ENCODE measurements at places on chromosomes 1 and 21.

DNA sequence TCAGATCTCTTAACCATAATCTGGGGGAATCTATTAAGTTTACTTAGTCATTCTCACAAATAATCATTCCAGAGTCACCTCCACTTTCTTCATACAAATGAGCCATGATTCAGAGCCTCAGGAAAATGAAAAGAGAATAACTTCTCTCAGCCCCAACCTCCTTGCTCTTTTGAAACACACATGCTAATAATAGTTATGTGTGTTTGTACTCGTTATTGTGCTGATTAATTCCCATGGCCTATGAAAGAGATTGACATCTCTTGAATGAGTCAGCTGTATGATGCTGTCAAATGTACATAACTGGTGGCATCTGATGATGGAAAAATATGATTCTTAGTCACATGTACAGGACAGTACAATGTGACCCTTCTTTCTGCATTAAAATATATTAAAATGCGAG, 41.5 kb downstream of the DTL start:
- no peak for DNase-seq

GRCh38 chr1:57620605-57621004, 196.7 kb upstream of the DAB1 start:
- DNase-seq: no peak

GRCh38 chr1:19654386-19654785, 10.3 kb downstream of the NBL1 start:
- no peak for DNase-seq

DNA sequence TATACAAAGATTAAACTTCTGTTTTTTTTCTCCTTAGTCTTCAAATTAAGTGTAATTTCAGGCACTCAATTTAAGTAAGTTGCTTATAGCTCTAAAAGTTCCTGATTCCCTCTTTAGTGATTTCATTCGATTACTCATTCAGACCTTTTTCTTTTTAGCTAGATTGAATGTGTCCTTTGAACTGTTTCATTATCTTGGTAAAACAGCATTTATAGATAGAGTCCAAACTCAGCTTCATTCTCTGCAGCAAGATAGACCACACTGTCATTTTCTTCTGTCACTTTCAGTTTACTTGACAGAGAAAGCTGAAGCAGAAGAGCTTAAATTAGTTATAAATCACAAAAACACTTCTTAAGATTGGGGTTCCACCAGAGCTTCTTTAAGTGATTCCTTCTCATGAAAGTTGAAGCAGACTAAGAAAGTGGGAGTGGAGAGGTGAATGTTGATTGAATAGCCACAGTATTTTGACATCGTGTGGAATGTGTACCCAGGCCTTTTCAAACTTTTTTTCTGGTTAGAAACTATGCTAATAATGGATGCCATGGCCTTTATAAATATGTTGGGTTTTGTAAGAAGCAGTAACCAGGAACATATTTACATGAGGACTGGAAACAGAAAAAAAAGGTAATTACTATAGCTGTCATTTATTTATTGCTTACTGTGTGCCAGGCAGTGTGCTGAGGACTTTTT, 52.2 kb downstream of the ZBTB40 start:
- DNase-seq: no peak

DNA sequence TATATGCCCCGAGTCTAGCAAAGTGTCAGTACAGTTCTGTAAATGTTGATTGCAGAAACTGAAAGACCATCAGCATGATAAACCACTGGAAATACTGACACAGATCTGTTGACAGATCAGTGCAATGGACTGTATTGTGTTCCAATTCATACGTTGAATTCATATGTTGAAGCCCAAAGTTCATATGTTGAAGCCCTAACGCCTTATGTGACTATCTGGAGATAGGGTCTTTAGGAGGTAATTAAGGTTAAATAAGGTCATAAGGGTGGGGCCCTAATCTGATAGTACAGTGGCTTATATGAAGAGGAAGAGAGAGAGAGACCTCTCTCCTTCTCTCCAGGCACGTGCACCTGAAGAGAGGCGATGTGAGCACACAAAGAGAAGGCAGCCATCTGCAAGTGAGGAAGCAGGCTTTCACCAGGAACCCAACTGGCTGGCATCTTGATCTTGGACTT, 144.7 kb downstream of the MRPL39 start:
- no peak for DNase-seq

DNA sequence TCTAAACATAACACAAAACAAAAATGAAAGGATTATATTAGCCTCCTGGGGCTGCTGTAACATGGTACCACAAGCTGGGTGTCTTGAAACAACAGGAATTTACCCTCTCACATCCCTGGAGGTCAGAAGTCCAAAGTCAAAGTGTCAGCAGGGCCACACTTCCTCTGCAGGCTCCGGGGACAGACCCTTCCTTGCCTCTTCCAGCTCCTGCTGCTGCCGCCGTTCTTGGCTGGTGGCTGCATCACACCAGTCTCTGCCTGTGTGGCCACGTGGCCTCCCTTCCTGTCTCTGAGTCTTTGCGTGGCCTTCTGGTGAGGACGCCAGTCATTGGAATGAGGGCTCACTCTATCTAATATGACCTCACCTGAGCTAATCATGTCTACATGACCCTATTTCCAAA, 8.2 kb downstream of the SLC37A1 start:
- peak; percentile 68 for DNase-seq

- DNase-seq: no peak
These were observed 174.9 kb downstream of the PIGK start for GRCh38 chr1:77044133-77044849.

DNA sequence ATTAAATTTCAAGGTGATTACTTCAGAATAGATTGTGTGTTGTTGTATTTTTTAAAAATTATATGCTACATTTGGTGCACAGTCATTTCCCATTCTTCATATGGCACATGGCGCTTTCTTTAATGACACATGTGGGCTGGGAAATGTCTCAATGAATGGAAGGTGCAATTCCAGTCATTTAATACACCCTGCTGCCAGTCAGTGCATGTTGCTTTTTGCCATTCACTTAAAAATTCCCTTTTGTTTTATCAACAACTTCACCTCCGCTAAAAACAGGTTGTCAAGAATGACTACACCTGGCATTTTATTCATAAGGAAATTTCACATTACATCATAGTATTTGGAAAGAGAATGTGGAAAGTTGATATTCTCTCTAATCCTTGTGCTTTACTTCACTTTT, 716.4 kb upstream of the ADAMTS5 start:
- no peak for DNase-seq

DNA sequence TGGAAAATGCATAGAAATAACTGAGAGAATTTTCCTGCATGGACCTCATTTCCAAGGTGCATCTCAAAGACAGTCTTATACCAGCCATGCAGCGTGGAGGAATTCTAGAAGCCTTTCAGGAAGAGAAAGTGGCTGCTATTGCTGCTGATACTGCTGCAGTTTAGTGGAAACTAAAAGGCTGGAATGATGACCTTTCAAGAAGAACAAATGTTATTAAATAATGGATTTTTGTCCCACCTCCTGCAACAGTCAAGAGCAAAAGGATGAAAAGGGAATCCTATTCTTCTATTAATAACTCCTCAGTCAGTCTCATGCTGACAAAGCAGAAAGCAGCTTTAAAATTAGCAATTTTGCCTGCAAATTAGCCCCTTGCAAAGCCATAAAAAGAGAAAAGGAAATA, 68.2 kb upstream of the C1orf87 start:
- no peak for DNase-seq

DNA sequence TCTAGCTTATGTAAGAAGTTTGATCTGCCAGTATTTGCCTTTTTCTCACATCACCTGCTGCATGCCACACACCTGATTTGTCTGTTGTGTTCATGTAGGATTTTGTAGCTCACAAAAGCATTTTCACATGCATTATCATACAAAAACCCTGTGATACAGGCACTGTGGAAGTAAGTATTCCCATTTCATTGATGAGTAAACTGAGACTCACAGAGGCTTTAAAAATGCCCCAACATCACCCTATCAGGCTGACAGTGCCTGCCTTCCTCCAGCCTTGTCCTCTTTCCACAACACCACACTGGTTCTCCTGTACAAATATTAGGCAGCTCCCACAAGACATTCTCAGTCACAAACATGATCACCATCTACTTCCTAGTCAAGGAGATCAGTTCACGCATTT, 85.9 kb upstream of the UBE2U start:
- no peak for DNase-seq

GRCh38 chr21:45982758-45983648, 1.4 kb downstream of the COL6A1 start:
- no peak for DNase-seq

DNA sequence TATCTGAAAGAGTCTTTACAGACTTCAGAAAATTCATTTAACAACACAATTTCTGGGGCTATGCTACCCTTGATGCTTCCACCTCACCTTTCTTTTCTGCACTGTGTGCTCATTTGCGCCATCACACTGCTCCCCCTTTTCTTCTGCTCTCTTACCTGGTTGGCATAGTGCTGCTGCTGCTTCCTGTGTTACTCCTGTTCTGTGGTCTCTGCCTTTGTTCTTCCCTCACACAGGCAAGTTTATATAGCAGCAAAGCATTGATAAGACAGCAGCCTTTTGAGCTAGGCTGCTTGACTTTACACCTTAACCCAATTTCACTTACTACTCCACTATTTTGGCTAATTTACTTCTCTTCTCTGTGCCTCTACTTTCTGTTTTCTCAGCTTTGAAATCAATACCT, 18.3 kb downstream of the SGIP1 start:
- no peak for DNase-seq

GRCh38 chr1:246254854-246255253, 252.2 kb downstream of the SMYD3 start:
- DNase-seq: no peak

DNA sequence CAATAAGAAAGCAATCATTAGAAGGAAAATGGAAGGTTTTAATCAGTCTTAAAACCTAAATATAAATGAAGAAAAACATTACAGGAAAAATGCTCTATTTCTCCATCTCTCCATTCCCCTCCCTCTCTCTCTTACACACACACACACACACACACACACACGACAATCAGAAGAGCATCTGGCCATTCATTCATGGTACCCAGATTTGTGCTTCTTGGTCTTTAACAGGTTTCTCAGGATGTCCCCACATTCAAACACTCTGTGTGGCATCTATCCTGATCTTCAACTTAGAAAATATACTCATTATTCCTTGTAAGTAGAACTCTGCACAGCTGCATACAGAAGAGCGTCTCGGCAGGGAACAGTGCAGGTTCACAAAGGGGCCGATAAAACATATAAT, 779 bp downstream of the LRRC40 start:
- no peak for DNase-seq

DNA sequence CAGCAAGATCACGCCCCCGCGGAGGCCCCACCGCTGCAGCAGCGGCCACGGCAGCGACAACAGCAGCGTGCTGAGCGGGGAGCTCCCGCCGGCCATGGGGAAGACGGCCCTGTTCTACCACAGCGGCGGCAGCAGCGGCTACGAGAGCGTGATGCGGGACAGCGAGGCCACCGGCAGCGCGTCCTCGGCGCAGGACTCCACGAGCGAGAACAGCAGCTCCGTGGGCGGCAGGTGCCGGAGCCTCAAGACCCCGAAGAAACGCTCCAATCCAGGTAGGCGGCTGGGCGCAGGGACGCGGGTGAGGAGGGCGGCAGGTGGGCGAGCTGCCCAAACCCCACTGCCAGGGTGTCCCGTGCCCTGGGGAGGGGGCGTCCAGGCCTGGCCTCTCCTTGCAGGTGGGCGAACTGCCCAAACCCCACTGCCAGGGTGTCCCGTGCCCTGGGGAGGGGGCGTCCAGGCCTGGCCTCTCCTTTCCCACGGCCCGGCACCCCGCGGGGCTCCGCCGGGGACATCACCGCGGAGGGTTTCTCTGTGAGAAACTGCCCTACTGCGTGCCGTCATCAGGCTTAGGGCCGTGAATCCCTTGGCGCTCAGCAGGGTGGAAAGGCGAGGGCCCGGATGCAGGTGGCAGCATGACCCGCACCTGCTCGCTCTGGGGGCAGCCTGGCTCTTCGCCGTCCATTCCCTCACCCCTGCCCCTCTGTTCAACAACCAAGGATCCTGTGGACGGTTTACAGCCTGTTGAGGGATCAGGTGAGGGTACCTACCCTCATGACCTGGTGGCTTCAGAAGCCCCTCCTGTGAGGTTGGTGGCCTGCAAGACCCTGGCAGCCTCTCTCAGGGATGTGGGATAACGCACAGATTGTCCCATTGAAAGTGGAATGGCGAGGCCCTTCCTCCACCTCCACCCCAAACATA, 534.0 kb downstream of the KIF26B start:
- peak; percentile 87 for DNase-seq

DNA sequence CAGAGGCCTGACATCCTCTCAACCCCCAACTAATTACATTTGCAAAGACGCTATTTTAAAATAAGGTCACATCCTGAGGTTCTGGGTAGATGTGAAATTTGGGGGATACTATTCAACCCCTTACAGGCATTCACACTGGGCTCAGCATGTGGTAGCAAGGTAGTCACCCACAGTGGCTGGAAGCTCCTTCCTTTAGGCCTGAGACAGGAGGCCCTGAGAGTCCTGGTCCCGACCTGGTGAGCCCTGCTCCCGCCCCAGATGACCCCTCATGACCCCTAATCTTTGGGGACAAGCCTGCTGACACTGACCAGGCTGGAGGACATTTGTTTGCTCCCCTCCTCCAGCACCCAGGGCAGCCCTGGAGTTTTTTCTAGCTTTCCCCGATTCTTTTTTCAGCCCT, 225.9 kb downstream of the DYRK1A start:
- DNase-seq: no peak

DNA sequence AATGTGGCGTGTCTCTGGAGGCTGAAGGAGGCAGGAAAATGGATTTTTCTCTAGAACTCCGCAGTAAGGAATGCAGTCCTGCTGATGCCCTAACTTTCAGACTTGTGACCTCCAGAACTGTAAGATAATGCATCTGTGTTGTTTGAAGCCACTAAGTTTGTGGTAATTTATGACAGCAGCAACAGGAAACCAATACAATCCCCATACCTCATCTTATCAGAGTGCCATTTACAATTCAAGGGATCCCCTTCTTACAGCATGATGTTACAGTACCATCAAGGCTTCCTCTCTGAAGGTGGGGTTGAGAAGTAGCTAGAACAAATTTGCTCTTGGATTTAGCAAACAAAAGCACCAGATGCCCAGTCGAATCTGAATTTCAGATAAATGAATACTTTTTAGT, 21.6 kb downstream of the ABCA4 start:
- DNase-seq: no peak

- DNase-seq: no peak
These were observed 5.8 kb downstream of the RNU5D-1 start for GRCh38 chr1:44724955-44725698.

- DNase-seq: no peak
These were observed 10.5 kb downstream of the DNAH14 start for GRCh38 chr1:224939844-224940425.

GRCh38 chr1:68233202-68233601, 879 bp upstream of the WLS start:
- no peak for DNase-seq

- DNase-seq: no peak
These were observed 118.5 kb upstream of the VAMP3 start for GRCh38 chr1:7652515-7653098.

GRCh38 chr1:119603695-119604094, 44.4 kb downstream of the ZNF697 start:
- no peak for DNase-seq

DNA sequence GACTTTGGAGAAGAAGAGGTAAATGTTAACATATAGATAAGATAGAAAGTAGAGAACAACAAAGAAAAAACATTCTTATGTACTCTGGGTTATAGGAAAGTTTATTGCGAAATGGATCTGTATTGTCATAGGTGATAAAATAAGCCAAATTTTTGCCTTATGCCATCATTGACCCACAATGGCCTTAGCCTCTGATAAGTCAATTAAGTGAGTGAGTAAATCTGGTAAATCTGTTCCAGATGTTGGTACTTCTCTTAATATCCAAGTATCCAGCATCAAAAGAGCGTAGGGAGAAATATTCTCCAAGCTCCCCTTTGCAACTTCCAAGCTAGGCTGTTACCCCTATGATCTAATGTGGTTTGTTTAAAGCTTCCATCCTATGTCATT, 38.3 kb upstream of the CLCA4 start:
- DNase-seq: no peak

GRCh38 chr1:172533513-172534151, 682 bp downstream of the SUCO start:
- no peak for DNase-seq

Measured in mesenteric fat pad (tissue), 1 donor.